ENCODE measurements at places on chromosomes 3 and 15.

- no peak for DNase-seq
Measured at GRCh38 chr3:191682961-191683360, 222.0 kb downstream of the PYDC2 start.

DNA sequence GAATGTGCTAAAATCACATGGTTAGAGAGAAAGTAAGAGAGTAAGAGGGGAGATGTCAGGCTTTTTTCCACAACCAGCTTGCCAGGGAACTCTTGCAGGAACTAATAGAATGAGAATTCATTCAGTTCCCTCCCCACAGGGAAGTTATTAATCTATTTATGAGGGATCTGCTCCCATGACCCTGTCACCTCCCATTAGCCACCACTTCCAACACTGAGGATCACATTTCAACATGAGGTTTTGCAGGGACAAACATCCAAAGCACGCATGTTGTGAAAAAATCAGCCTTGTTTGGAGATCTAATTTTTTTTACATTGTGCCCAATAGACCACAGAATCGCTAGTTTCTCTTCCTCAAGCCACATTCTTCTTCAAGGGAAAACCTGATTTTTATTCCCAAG lies 904.0 kb downstream of the TBL1XR1 start:
- DNase-seq, result peak; percentile 2

DNA sequence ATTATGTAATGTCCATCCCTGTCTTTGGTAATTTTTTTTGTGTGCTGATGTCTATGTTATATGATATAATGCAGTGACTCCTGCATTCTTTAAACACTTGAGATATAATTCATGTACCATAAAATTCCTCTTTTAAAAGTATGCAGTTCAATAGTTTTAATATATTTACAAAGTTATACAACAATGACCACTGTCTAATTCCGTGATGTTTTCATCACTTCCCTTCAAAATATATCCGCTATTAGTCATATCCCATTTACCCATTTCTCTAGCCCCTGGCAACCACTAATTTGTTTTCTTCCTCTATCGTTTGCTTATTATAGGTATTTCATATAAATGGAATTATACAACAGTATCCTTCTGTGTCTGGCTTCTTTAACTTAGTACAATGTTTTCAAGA lies 64.9 kb upstream of the SUCLG2 start:
- DNase-seq, result no peak

DNA sequence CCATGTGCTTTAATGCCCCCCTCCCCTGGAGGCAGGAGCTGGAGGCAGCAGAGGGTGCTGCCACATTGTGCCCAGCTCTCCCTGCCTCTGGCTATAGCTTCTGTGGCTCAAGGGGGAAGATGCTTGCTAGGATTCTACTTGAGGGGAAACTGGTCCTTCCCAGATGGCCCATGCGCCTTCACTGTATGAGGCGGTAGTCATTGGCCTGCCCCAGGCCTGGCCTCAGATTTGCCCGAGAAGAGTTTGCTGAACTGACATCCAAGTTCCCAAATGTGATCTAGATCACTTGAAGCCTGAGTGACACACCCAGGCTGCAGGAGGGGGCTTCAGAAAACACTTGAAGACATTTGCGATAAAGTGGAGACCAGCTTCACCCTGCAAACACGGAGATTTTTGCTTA lies 4.1 kb downstream of the SYNM start:
- DNase-seq, result no peak

DNA sequence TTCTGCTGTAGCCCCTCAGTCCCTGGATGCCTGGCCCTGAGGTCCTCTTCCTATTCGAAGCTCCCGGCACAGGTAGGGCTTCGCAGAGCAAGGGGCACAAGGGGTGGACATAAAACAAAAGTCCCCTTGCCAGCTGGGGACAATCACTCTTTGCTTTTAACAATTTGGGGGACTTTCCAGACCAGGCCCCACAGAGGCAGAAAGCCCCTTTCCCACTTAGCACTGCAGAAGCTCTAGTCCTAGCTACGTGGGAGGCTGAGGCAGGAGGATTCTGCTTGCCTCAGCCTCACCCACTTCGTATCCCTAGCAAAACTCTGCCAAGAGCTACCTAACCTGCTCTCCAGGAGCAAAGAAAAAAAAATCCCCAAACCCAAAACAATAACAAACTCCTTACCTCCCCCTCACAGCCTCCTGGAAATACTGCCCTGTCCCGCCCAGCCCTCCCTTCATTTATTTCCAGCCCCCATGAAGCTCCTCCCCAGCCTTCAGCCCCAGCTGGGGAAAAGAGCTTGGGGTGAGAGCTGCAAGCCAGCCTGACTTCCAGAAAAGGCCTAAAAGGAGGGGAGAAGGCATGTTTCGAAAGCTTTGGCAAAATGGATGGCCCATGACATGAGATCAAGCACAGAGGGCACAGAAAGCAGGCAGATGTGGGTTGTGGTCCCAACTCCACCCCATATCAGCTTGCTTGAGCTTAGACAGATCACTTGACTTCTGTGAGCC lies at the start of gene CIDEC:
Gene CIDEC, minus strand, starts transcription at position 424 of the 720 bp plus-strand sequence. CDS start 1,767 bp downstream, outside the sequence.
- no peak for DNase-seq

DNA sequence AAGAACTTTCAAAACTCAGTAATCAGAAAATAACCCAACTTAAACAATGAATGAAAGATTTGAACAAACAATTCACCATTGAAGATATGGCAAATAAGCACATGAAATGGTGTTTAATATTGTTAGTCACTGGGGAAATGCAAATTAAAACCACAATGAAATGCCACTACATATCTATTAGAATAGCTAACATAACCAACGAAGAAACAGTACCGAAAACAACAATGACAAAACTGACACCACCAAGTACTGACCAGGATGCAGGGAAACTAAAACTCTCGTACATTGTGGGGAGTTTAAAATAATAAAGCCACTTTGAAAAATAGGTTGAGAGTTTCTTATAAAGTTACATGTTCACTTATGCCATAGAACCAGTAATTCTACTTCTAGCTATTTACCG lies 69.1 kb downstream of the KBTBD8 start:
- no peak for DNase-seq

- DNase-seq, result peak; percentile 11
Measured at GRCh38 chr15:94674296-94674695, 442.9 kb downstream of the MCTP2 start.

DNA sequence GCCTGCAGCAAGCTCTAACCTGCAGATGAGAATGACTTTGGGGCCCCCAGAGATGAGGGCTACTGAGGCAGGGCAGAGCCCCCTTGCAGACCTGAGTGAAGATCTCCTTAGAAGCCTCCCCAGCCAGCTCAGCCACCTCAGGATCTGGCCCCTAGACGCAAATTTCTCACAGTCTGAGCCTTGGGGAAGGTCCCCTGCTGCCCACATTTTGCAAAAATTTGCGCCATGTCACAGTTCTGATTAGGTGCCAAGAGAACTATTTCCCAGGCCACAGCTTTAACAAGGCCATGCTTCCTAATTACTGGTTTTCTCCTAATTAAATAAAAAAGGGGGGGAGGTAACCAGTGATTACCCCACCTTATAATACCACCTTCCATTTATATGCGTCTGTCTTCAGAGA lies 81.0 kb upstream of the HES1 start:
- DNase-seq, result no peak

GRCh38 chr15:100277087-100277855 lies 64.5 kb downstream of the ADAMTS17 start:
- no peak for DNase-seq

GRCh38 chr3:123524981-123525380 lies 59.9 kb downstream of the HACD2 start:
- no peak for DNase-seq

- no peak for DNase-seq
Measured at GRCh38 chr3:39801216-39801615, 8.2 kb upstream of the MYRIP start.

- no peak for DNase-seq
Measured at GRCh38 chr15:77983708-77984445, 93.6 kb downstream of the TBC1D2B start.

DNA sequence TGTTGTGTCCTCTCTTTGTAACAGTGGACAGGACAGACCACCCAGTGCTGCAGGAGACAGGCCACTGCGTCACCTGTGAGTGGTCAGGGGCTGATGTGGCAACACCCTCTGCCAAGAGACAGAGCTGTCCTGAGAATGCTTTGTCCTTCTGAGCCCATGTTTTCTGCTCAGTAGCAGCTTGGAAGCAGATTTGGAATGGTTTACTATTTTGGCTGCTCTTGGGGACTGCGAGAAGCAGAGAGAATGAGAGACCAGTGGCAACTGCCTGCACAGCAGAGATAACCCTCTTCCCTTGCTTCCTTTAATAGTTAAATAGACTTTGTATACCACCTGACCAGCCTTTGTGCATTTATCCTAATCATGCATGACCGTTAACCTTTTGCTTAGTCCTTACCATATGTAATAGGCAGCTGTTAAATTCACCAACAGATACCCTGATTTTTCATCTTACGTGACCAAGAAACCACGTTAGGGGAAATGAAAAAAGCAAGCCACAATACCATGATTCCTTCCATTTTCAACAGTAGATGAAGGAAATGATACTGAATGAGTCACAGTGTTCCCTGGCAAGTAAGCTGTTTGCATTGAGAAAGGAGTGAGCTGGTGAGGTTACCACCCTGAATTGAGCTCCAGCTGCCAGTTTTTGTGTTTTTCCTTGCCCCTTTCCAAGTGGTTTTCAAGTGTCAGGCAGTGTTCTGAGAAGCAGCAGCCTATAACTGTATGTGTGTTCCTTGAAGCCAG lies 35.5 kb downstream of the B3GALNT1 start:
- peak; percentile 92 for DNase-seq

DNA sequence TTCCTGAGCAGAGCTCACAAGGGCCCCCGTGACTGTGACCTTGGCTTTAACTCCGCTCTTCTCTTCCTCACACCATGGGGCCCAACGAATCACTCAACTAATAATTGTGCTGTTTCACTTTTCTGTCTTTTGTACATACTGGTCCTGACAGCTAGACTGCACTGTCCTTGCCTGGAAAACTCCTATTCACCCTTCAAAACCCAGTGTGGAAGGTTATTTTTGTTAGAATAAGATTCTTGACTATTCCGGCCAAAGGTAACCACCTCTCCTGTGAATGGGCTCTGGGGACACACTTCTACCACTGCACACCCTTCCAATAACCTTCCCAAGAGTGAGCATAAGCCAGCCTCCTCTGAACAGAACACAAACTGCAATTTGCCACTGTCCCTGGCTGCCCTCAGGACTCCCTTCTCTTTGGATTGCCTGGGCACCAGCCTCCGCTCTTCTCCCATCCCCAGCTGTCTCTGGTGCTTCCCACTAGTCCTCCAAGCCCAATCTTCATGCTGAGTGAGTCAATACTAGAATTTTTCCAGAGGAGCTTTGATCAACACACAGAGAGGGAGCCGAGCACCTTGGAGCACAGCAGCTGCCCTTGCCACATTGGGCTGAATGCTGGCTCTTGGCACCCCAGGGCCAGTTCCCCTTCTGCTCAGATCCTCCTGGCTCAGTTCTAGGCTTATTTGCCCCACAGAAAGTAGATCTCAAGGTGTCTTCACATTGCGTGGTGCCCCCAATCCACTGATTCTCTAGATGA lies 2.1 kb downstream of the SCN5A start:
- no peak for DNase-seq

GRCh38 chr3:14837186-14837877 lies 18.6 kb downstream of the FGD5 start:
- DNase-seq, result no peak
